CD4-positive, alpha-beta memory T cell (primary cell): ENCODE measurements at places on chromosomes 13 and 19. TPM values are rescaled to one million over a fixed set of nuclear protein-coding genes. Genes with fewer than 3 reads are reported as not detected.

ZNF443 gene
- 1.9 TPM for polyA plus RNA-seq

CBLC gene
- polyA plus RNA-seq = not detected

ZNF878 gene
- not detected for polyA plus RNA-seq

HS6ST3 gene
- not detected for polyA plus RNA-seq

FXYD7 gene
- 11.1 TPM for polyA plus RNA-seq

TLE6 gene
- not detected for polyA plus RNA-seq

GDF15 gene
- not detected for polyA plus RNA-seq

KIR2DL1 gene
- polyA plus RNA-seq = not detected

MYO1F gene
- 112 TPM for polyA plus RNA-seq

MBD3L2 gene
- not detected for polyA plus RNA-seq

SLC6A16 gene
- polyA plus RNA-seq = 1.8 TPM

PSG3 gene
- polyA plus RNA-seq = not detected

ZNF681 gene
- 1.1 TPM for polyA plus RNA-seq

ZBTB45 gene
- 1.9 TPM for polyA plus RNA-seq

LSR gene
- polyA plus RNA-seq = 76.1 TPM

SIGLEC14 gene
- polyA plus RNA-seq = not detected

ZNF382 gene
- 11.8 TPM for polyA plus RNA-seq

LYPD4 gene
- polyA plus RNA-seq = not detected

TLE2 gene
- 7.0 TPM for polyA plus RNA-seq

SMIM44 gene
- polyA plus RNA-seq = not detected

ODAD3 gene
- polyA plus RNA-seq = not detected

CFAP97D2 gene
- polyA plus RNA-seq = not detected

CGB8 gene
- not detected for polyA plus RNA-seq

KIR3DL1 gene
- not detected for polyA plus RNA-seq

CD79A gene
- 5.1 TPM for polyA plus RNA-seq

ZIC2 gene
- not detected for polyA plus RNA-seq

YJEFN3 gene
- not detected for polyA plus RNA-seq

TMPRSS9 gene
- not detected for polyA plus RNA-seq

ZNF304 gene
- 0.43 TPM for polyA plus RNA-seq

TMEM145 gene
- not detected for polyA plus RNA-seq

C19orf33 gene
- polyA plus RNA-seq = not detected

PGLYRP2 gene
- polyA plus RNA-seq = 0.23 TPM

ZNF208 gene
- polyA plus RNA-seq = 1.6 TPM

ZNF557 gene
- polyA plus RNA-seq = 9.8 TPM

CPAMD8 gene
- polyA plus RNA-seq = 0.88 TPM

LYPD5 gene
- polyA plus RNA-seq = 0.27 TPM

CLDND2 gene
- not detected for polyA plus RNA-seq

C19orf18 gene
- polyA plus RNA-seq = not detected

IGFL1 gene
- polyA plus RNA-seq = not detected

ZNF69 gene
- polyA plus RNA-seq = 3.1 TPM

TMEM91 gene
- 4.9 TPM for polyA plus RNA-seq

CCDC70 gene
- not detected for polyA plus RNA-seq

CASP14 gene
- polyA plus RNA-seq = not detected

ZNF492 gene
- 0.08 TPM for polyA plus RNA-seq

KLK11 gene
- polyA plus RNA-seq = not detected

CEACAM5 gene
- not detected for polyA plus RNA-seq

PSG7 gene
- not detected for polyA plus RNA-seq

ZNF571 gene
- polyA plus RNA-seq = 9.3 TPM

CSNK1G2 gene
- polyA plus RNA-seq = 56.7 TPM
